ENCODE measurements at places on chromosomes 16 and 17.
A peak's percentile ranks its signal among the peaks of the same experiment; 100 is the strongest.

DNA sequence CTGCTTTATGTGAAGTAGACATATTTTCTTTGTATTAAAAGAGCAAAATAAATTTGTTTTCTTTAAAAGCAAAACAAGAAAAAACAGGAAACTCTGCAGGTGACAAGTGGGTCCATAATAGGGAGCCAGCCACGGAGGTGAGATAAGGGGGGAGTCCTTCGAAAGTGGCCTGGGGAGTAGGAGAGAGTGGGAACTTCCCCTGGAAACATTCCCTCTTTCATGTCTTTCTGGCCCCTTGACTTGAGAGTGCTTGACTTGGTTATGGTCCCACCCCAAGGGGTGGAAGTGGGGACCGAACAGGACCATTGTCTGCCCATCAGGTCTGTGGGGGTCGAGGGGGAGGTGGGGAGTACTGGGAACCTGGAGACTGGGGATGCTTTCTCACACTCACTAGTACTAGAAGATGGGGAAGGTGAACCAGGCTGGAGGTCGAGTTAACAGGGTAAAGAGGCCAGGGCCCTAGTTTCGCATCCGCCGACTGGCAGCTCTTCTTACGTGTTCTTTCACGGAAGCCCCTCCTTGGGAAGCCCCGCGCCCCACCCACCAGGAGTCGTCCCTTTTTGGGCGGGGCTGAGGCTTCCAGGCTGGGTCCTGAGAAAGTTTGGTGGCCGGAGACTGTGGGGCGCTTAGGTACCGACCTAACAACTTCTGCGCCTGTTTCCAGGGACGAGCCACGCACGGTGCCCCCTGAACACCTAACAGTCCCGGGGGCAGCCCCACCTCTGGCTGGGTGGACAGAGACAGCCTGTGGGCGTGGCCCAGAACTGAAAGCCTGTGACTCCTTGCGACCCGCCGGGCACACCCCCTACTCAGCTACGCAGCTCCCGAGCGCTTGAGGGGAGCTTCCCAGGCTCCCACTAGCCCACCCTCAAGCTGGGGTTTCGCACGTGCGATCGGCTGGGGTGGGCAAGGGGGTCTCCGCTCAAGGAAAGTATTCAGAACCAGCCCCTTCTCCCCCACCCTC is 790 bp downstream of the TRADD start:
- DNase-seq = no peak

GRCh38 chr17:55155856-55156560 is 108.8 kb upstream of the HLF start:
- no peak for DNase-seq

- no peak for DNase-seq
These were observed 13.8 kb upstream of the GFAP start for GRCh38 chr17:44928950-44929720.

DNA sequence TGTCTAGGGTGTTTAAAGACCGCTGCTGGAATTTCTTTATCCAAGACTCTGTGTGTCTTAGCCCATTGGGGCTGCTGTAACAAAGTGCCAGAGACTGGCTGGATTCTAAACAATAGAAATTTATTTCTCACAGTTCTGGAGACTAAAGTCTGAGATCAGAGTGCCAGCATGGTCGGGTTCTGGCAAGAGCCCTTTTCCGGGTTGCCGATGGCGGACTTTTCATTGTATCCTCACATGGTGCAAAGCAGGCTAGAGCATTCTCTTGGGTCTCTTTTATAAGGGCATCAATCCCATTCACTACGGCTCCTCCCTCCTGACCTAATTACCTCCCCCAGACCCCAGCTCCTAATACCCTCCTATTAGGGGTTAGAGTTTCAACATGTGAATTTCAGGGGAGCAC is 9.5 kb downstream of the NLRC5 start:
- no peak for DNase-seq

DNA sequence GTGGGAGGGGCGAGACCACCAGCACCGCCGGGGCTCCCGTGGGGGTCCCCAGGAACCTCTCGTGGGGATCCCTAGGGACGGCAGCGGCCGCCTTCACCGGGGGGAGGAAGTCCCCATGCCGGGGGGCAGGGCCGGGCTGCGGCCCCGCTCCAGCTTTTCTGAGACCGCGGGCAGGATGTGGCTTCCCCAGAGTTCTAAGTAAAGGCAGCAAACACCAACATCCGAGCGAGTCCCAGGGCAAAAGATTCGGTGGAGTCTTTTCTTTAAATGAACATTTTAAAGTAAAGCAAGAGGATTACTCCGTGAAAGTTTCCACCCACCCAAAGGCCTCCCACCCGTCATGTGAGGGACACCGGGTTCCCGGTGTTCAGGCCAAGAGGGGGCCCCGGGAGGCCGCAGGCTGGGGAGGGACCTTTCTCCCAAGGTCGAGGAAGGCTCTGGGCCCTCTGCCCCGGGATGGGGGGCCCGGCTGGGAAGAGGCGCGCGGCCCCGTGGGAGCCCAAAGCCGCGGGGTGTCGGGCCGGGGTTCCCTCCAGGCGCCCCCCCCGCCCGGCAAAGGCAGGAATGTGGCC is 137.2 kb upstream of the RPH3AL start:
- no peak for DNase-seq

- peak; percentile 26 for DNase-seq
These were observed 356.3 kb upstream of the TNRC6C start for GRCh38 chr17:77602062-77602746.

- peak; percentile 70 for DNase-seq
These were observed 21.7 kb downstream of the PPL start for GRCh38 chr16:4915226-4915761.

DNA sequence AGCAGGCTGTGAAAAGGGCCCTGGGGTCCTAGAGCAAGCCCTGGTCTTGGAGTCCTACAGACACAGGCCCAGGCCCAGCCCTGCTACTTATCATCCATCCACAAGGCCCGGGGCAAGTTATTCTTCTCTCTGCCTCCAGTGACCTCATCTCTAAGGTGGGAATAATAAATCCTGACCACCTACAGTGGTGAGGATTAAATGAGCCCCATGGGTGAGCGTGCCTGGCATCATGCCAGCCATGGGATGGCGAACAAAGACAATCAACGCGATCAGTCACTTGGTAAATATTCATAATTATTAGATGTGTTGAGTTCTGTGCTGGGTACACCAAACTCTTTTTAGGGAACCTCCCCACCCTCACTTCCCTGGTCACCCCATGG is 5.5 kb downstream of the KRT15 start:
- DNase-seq = no peak

- DNase-seq = no peak
These were observed 189.9 kb downstream of the SEC14L1 start for GRCh38 chr17:77330602-77331081.

GRCh38 chr17:44333371-44333770 is 8.7 kb upstream of the SLC25A39 start:
- no peak for DNase-seq

DNA sequence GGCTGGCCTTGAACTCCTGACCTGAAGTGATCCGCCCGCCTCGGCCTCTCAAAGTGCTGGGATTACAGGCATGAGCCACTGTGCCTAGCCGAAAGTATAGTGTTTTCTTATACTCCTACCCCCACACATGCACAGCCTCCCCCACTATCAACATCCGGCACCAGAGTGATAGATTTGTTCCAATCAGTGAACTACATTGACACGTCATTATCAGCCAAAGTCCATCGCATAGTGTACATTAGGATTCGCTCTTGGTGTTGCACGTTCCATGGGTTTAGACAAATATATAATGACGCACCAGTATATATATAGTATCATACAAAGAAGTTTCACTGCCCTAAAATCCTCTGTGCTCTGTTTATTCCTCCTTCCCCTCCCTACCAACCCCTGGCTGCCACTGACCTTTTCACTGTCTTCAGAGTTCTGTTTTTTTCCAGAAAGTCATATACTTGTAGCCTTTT is 11.9 kb upstream of the TM4SF5 start:
- DNase-seq = no peak

GRCh38 chr16:87008664-87009063 is 308.5 kb downstream of the C16orf95 start:
- no peak for DNase-seq

GRCh38 chr16:72561-73548 is at the start of gene RHBDF1:
RHBDF1 (minus strand) TSS chr16:72631; CDS start chr16:65015, 7,616 bp downstream.
- DNase-seq = no peak

GRCh38 chr17:62578757-62579487 is 48.5 kb upstream of the MRC2 start:
- no peak for DNase-seq

GRCh38 chr16:83842756-83843507 is 35.2 kb downstream of the HSBP1 start:
- no peak for DNase-seq

GRCh38 chr16:83356266-83356665 is 451.5 kb upstream of the HSBP1 start:
- DNase-seq = no peak

GRCh38 chr17:2041561-2042389 is at the start of gene OVCA2:
OVCA2 (plus strand) TSS chr17:2042022; CDS start chr17:2042048, 26 bp downstream.
- DNase-seq = no peak

DNA sequence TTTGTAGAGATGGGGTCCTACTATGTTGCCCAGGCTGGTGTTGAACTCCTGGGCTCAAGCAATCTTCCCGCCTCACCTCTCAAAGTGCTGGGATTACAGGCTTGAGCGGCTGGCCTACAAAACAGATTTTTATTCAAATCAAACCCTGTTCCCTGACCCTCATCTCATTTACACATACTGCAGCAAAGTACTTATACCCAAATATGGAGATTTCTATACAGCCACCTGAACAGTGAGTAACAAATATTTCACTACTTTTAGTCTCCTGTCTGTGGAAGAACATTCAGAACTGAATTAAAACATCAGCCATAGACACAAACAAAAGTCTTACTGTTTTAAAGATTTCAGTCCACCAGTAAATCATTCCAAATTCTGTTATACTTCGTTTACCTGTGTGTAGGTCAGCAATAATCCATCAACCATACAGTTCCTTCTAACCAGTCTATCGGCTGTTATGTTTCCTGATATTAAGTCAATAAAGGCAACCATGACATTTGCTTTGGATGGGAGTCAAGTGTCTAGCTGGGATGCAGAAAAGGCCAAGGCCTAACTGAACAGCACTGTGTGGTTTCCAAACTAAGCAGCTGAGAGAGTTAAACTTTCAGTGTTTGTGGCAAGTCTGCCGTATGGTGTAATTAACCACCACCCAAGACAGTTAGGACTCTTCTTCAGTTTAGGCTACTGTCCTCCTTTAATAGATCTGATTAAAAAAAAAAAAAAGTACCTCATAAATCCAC is 22.3 kb downstream of the ERN1 start:
- DNase-seq = no peak

DNA sequence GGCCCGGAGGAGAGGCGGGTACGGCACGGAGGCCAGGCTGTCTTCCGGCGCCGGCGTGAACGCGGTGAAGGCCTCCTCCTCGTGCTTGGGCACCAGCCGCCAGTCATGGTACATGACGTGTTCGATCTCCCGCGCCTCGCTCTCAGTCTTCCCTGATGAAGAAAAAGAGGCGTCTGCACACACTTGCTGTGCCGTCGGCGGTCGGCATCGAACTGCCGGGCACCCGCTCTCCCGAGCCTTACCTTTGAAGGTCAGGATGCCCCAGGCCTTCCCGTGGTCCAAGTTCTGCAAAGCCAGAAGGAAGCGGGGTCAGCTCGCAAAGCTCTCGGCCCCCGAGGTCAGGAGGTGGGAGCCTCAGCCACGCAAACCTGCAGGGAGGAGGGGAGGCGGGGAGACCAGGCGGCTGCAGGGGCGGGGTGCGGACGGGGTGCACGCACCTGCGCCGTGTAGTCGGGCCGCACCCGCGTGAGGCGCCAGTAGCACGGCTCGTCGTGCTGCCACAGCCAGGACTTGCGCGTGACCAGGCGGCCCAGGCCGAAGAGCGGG is at the start of gene EME2:
Gene EME2 (plus strand): TSS at position 449 of the 546 bp plus-strand sequence. CDS start 418 bp downstream, outside the sequence.
- DNase-seq = no peak

DNA sequence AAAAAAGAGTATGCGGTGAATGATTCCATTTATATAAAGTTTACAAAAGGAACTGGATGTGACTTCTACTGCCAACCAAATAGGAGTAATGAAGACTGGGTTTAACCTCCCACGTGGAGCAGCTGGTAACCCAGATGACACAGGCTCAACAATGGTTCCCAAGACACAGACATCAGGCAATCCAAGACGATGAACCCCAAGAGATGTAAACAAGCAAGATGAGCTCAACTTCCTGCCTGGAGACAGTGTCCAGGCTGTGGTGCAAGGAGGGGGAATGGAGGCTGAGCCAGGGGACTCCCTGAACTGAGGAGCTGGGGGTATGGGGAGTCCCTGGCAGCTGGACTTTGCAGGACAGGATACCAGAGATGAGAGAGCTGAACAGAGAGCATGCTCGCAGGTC is 104.7 kb downstream of the LITAF start:
- no peak for DNase-seq

DNA sequence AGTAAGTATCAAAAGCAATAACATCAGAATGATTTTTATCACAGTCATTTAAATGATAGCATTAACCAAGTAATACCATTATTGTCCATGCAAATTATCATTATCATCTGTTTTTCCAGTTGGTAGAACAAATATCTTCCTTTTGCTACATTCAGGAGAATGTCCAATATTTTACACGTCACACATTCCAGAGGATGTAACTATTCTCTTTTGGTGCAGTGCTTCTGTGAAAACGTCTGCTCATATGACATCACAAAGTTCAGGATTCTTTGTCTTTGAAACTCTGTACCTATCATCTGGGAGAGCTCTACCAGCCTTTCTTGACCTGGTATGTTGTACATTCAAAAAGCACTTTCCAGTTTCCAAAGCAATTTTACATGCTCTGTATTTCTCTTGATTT is 40.2 kb upstream of the PITPNM3 start:
- no peak for DNase-seq
